ENCODE measurements at places on chromosomes 6 and 20. TPM values are rescaled to one million over a fixed set of nuclear protein-coding genes. Genes with fewer than 3 reads are reported as not detected.

The MUC22 gene
- not detected for polyA plus RNA-seq

The OPRM1 gene
- 2.8 TPM for polyA plus RNA-seq

The OR2H2 gene
- polyA plus RNA-seq = 14.3 TPM

The GABBR1 gene
- polyA plus RNA-seq = 389 TPM

The HLA-DMB gene
- polyA plus RNA-seq = not detected

The MMP24 gene
- polyA plus RNA-seq = 0.22 TPM

The CST1 gene
- not detected for polyA plus RNA-seq

The TRDN gene
- not detected for polyA plus RNA-seq

The LY6G5C gene
- polyA plus RNA-seq = 2.4 TPM

The LAMA4 gene
- 11.7 TPM for polyA plus RNA-seq

The PCK1 gene
- not detected for polyA plus RNA-seq

The NOX3 gene
- 2.4 TPM for polyA plus RNA-seq

The HDGFL1 gene
- not detected for polyA plus RNA-seq

The FAM217A gene
- polyA plus RNA-seq = not detected

The BPIFB1 gene
- polyA plus RNA-seq = not detected

The TDRD6 gene
- polyA plus RNA-seq = 3.6 TPM

The FAM83C gene
- not detected for polyA plus RNA-seq

The MRAP2 gene
- 2.6 TPM for polyA plus RNA-seq

The EFCAB8 gene
- not detected for polyA plus RNA-seq

The SGK2 gene
- not detected for polyA plus RNA-seq

The FAM50B gene
- 11.8 TPM for polyA plus RNA-seq

The NPEPL1 gene
- 0.15 TPM for polyA plus RNA-seq

The PRSS16 gene
- polyA plus RNA-seq = 6.3 TPM

The TCP11 gene
- 0.94 TPM for polyA plus RNA-seq

The TMEM242 gene
- 119 TPM for polyA plus RNA-seq

The CENPW gene
- 10.4 TPM for polyA plus RNA-seq

The C20orf141 gene
- polyA plus RNA-seq = not detected

The FILIP1 gene
- 2.6 TPM for polyA plus RNA-seq

The PRND gene
- not detected for polyA plus RNA-seq

The TGM3 gene
- polyA plus RNA-seq = not detected

The NDUFAF4 gene
- 978 TPM for polyA plus RNA-seq

The RIPOR2 gene
- polyA plus RNA-seq = 62.1 TPM

The THBD gene
- not detected for polyA plus RNA-seq

The CDKAL1 gene
- polyA plus RNA-seq = 8.6 TPM

The TTK gene
- not detected for polyA plus RNA-seq

The ARG1 gene
- polyA plus RNA-seq = not detected
